Activated CD4-positive, alpha-beta T cell treated with anti-CD3 and anti-CD28 coated beads, Interleukin-2, Interleukin-6, amounts not matched to agents 100 ng/mL and 50 ng/mL, durations not matched to agents 16 hours and 8 hours (primary cell): ENCODE measurements at places on chromosomes 13 and 19.

- DNase-seq = no peak
Observed at GRCh38 chr13:50291611-50292010, 276.4 kb downstream of the KCNRG start.

- DNase-seq = no peak
Observed at GRCh38 chr13:110329798-110330461, 22.8 kb downstream of the COL4A2 start.

DNA sequence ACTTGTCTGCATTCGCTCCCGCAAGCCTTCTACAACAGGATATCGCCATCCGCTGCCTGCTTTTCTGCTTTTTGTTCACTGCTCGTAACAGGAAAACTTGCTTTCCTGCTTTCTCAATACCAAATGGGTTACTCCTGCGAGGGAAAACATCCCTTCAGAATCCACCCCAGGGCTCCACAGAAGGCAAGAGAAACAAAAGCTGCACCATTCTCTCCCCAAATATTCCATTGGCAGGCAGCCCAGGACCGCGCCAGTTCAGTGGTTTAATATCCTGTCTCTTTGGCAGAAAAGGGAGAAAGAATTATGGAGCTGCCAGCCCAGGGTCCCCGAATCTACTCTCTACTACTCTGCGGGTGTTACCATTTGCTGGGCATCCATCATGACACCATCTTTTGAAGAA lies 84.7 kb upstream of the DOCK9 start:
- DNase-seq = no peak

DNA sequence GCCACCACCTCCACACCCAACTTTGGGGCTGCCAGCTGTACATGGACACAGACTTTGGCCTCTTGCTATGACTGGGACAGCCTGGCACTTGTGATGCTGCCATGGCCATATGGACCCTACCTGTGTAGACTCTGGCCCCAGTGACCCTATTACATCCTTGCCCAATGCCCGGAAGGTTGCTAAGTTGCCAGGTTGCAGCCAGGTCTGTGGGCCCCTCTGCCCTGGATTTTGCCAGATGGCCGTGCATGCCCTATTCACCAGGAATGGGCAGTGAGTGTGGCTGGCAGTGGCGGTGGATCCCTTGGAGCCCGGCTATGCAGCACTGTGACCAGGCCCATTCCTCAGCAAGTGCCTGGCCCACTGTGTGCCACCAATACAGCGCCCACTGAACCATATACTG lies 8.9 kb upstream of the SDHAF1 start:
- no peak for DNase-seq

DNA sequence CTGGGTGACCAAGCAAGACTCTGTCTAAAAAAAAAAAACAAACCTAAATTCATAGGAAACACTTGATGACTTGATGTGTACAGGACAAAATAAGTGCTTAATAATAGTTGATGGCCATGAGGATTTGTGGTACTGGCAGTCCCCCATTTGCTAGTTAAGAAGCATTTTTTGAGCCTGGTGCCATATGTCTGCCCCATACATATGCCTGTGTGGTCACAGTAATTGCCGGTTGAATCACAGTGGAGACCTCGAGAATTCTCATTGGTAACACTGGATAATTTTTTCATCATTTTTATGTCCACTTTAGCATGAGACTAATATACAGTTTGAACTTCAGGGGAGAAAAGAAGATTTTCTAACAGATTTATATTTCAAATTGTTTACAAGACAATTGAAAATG lies 79.2 kb downstream of the LRCH1 start:
- no peak for DNase-seq

- no peak for DNase-seq
Observed at GRCh38 chr13:94028234-94028633, 451.2 kb downstream of the DCT start.

DNA sequence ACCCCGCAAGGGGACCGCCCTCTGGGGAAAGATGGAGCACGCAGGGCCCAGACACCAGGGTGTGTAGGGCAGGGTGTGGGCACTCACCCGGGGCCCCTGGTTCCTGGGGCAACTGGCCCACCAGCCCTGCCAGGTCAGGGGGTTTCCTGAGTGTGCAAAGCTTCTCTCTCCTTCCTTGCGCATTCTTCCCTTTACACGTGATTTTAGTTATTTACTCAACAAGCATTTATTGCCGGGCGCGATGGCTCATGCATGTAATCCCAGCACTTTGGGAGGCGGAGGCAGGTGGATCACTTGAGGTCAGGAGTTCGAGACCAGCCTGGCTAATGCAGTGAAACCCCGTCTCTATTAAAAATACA lies 20.4 kb downstream of the PRR36 start:
- no peak for DNase-seq

- no peak for DNase-seq
Observed at GRCh38 chr13:25217023-25217885, 45.2 kb upstream of the AMER2 start.

- no peak for DNase-seq
Observed at GRCh38 chr13:59793107-59793506, 370.6 kb downstream of the DIAPH3 start.

DNA sequence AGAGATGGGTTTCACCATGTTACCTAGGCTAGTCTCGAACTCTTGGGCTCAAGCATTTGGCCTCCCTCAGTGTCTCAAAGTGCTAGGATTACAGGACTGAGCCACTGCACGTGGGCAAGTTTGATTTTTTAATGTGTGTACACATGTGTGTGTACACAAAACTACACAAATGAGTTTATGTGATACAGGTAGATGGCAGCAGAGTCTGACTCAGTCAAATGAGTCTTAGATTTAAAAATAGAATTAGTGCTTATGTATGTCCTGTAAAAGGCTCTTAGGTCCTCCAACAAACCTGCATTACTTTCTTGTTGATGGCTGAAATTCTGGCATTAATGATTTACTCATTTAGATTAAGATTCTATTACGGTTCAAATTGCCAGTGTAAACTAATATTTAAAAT lies 293.7 kb downstream of the PCDH17 start:
- no peak for DNase-seq

- no peak for DNase-seq
Observed at GRCh38 chr19:33402421-33403220, 29.1 kb downstream of the CEBPG start.
